ENCODE measurements at places on chromosomes 2 and 18. TPM values are rescaled to one million over a fixed set of nuclear protein-coding genes. Genes with fewer than 3 reads are reported as not detected.

HDLBP gene
- 404 TPM for total RNA-seq

SFTPB gene
- total RNA-seq = not detected

CNGA3 gene
- not detected for total RNA-seq

MC5R gene
- not detected for total RNA-seq

REEP1 gene
- 20.9 TPM for total RNA-seq

PREB gene
- total RNA-seq = 64.3 TPM

SERPINB10 gene
- not detected for total RNA-seq

GAREM2 gene
- 2.3 TPM for total RNA-seq

GRCh38 chr2:105739944-105740530 lies 4.7 kb upstream of the NCK2 start:
- no peak for DNase-seq

DNA sequence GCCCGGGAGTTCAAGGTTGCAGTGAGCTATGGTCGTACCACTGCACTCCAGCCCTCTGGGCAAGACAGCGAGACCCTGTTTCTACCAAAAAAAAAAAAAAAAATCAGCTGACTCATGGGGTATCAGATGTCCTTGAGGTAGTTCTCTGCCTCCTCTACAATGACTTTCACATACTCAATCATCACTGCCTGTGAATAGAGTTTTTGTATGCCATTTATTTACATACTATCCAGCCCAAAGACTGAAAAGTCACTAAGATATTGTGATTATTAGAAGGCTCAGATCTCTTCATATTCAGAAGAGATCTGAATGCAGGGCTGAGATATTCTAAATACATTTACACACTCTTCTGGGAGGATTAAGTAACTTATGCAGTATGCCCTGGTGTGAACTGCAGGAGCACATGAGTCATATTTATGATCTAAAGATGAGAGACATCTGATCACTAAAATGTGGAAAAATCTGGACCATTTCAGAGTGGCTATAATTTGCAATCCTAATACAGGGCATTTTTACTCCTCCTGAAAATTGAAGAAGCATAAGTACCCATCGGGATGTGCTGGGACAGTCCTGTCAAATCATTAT lies 38.9 kb downstream of the KLF7 start:
- DNase-seq = no peak

GRCh38 chr2:106096299-106097037 lies 97.6 kb downstream of the UXS1 start:
- no peak for DNase-seq

- DNase-seq = no peak
Observed at GRCh38 chr2:44616667-44617155, 255.0 kb downstream of the CAMKMT start.

- DNase-seq = no peak
Observed at GRCh38 chr2:231854616-231855125, 68.4 kb downstream of the COPS7B start.

GRCh38 chr18:63550068-63550467 lies 7.9 kb downstream of the SERPINB12 start:
- no peak for DNase-seq

GRCh38 chr2:120432293-120432975 lies 86.5 kb downstream of the INHBB start:
- DNase-seq = no peak

GRCh38 chr2:216408426-216409290 lies 3.6 kb upstream of the SMARCAL1 start:
- no peak for DNase-seq

- DNase-seq = no peak
Observed at GRCh38 chr2:130837175-130837810, 579 bp downstream of the ARHGEF4 start.

DNA sequence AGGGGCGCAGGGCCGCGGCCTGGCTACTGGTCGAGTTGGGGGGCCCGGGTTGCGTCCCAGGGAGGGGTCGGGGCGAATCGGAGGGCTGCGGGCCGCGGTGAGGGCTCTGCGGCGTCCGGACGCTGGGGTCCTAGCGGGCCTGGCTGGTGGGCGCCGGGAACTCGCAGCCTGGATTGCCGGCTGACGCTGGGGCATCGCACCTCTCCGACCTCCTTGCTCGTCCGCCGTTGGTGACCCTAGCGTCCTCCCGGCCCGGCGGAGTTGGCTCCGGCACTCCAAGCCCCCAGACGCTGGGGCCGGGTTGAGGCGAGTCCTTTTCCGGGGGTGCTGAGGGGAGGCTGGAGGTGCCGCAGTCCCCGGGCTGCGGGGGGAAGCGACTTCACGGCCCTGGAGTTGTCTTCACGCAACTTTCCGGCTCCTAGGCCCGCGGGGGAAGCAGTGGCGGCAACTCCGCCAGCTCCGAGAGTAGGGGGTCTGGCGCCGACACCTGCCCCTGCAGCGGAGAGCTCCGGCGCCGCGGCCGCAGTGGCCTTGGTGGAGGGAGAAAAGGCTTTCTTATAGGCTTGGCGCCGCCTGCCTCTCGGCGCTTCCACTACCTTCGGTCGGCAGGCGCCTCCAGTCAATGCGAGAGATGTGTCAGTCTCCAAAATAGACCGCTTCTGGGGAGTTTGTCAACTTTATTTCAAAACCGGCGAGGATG lies 70.3 kb downstream of the HAUS1 start:
- no peak for DNase-seq

DNA sequence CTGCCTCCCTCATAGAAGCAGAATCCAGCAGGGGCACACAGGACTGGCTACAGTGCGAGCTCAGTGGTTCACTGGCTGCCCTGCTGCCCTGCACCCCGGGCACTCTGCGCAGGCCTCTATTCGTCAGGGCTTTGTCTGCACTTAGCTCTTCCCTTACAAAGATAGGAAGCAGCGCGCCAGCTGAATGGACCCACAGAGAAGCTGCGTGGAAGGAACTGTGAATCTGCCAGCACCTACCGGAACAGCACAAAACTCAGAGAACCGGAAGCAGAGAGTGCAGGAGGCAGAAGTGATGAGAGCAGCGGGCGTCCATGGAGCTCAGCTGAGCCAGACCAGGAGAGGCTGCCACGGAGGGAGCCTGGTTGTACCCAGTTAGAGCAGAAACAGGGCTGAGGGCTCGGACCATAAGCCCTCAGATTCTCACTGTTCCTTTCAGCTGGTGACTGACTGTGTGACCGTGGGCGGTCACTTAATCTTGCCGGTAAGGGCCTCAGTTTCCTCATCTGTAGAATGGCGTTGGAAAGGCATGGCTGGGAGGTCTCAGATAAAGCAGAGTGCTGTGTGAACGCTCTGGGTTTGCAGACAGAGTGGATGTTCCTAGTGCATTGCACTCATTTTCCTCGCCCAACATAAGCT lies 23.1 kb upstream of the SLC66A3 start:
- no peak for DNase-seq

DNA sequence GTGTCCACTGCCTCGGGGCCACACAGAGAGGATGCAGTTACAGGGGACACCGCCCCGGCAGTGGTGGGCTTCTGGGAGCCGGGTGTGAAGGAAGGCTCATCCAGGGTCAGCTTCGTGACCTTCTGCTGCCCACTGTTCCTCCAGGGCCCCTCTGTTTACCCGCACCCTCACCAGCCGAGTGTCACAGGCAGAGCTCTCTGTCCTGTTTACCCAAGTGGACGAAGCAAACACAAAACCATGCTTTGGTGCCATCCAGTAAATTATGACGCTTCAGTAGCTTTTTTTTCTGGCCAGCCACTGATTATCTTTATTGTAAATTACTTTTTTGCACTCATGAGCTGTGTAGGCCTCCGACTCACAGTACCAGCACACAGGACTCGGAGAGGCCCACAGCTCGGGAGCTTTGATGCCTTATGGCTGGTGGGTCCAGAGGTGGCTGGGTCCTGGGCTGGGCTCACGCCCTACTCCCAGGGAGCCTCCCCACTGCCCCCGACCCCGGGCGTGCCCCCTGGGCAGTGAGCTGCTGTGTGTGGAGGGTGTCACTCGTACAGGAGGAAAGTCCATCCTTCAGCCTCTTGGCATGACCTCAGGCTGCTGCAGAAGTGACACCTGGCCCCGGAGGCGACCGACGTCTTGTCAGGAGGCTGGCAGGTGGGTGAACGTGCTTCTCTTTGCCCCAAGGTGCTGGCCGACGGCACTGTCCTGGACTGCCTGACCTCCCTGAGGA lies 9.8 kb downstream of the D2HGDH start:
- no peak for DNase-seq
